T-cell (primary cell): ENCODE measurements at places on chromosomes 11 and 22.

DNA sequence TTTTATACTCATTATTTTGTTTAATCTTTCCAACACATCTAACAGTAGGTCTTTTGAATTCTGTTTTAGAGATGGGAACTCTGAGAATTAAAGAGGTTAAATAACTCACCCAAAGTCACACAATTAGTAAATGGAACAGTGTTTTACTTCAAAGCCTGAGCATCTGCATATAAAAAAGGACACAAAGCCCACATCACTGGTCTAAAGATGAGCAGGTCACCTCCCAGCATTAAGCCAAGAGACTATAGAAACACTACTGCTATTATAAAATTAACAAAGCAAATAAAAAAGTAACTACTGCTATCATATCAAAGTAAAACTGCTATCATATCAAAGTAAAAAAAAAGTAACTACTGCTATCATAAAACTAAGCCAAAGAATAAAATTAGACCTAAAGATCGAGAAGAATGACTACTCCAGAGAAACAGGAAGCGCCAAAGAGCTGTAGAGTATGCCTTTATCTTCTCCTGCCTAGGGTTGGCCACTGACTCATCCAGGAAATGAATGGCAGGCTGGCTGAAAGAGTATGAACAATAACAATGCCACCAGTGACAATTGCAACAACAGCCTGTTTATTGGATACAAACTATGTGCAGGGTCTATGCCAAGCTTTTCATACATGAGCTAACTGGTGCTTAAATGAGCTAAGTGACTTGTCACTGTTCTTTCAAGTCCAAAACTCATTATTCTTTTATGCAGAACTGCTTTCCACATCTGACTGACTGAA, 1153.0 kb upstream of the TENM4 start:
- DNase-seq = no peak

DNA sequence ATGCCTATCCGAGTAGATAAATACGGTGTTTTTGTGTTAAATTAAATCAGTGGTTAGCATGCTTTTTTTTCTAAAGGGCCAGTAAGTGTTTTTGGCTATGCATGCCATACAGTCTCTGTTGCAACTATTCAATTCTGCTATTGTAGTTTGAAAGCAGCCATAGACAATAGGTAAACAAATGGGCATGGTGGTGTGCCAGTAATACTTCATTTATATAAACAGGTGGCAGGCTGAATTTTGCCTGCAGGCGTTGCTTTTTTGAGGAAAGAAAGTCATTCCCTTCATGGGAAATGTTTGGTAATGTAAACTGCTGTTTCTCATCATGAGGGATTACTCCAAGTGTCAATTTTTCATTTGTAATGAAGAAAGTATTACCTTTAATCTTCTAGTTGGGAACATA, 106.5 kb downstream of the TMEM135 start:
- DNase-seq = no peak

DNA sequence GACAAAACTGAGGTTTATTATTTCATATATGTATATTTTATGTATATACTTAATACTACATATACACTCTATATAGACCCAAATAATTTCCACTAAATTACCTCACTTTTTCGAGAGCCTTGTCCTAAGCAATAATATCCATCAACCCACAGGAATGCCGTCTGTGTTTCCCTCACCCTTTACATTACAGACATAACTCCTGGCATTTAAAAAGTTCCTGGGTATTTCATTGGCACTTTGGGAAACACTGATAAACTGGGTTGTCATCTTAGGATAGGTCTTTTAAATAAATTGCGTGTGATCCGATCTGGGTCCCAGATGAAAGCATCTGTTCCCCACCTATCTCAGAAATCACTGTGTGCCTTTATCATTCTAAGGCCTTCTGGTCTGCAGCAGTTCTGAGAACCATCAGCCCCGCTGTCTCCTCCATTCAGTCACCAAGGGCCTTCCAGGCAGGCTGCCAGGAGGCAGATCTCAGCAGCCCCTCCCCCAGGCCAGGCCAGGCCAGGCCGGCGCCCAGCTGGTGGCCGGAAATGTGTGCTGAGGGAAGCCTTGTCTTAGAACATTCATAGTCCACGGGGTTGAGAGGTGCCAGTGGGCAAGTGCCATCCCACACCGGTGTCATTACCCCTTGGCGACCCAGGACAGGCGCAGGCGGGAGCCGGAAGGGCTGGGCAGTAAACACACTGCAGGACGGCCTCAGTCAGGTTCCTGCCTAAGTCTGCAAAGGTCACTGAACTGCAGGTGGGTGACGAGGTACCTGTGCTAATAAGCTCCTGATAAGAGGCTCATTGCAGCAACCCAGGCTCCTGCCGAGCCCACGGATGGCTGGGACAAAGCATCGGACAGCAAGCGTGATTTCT, 3.3 kb downstream of the FGF19 start:
- no peak for DNase-seq

GRCh38 chr22:47606426-47606825, 844.0 kb downstream of the TBC1D22A start:
- no peak for DNase-seq

- DNase-seq = no peak
Observed at GRCh38 chr11:119545978-119546915, 123.3 kb upstream of the THY1 start.

- DNase-seq = no peak
Observed at GRCh38 chr11:111684251-111684650, 81.9 kb downstream of the PPP2R1B start.

GRCh38 chr11:63012430-63012829, 3.2 kb downstream of the SLC22A8 start:
- no peak for DNase-seq

DNA sequence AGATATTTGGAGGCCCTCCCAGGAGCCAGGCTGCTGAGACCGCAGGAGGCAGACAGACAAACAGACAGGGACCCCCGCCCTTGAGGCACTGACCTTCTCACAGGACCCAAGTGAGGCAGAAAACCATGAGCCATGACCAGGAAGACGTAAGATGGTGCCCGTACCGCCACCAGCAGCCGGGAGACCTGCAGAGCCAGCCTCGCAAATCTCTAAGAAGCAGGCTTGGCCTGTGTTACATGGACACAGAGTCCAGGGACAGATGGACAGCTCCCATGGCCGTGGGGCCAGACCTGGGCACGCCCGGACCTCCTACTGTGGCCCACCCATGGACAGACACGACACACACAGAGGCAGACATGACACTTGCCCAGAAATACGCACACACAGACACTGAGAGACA, 30.7 kb upstream of the TOLLIP start:
- no peak for DNase-seq

DNA sequence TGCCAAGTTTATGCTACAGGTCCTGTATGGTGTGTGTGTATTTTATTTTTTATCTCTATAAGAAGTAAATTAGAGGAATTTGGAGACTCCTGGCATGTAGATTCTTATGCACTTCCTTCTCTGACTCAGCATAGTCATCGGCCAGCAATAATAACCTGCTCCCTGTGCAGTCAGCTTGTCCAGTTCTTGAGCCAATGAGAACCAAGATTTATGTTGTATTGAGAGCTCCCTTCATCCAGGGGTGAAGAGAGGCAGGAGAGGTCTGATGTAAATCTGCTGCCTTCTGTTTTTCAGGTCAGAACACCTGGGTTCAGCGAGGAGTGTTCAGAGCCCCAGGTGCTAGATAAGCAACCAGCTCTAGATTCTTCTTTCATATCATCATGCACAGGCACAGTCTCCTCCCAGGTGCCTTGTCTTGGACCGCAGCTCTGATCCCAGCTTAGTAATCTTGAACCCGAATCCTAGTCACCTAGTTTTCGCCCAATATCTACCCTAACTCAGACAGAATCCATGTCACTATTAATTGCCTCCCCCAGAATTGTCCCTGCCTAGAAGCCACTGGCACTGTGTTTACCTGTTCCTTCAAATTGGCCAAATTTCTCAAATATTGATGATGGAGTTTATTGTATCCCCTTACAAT, 328.2 kb upstream of the NCAM1 start:
- DNase-seq = no peak
